Psoas muscle (tissue), 8 donors: ENCODE measurements at places on chromosomes 2 and 18. TPM values are rescaled to one million over a fixed set of nuclear protein-coding genes. Genes with fewer than 3 reads are reported as not detected.

Gene PRLH
- total RNA-seq = not detected

Gene CLIP4
- 111 TPM for total RNA-seq

Gene CFAP210
- total RNA-seq = not detected

Gene FOXD4L1
- total RNA-seq = not detected

Gene FTCDNL1
- 25.7 TPM for total RNA-seq

Gene EFR3B
- 1.7 TPM for total RNA-seq

Gene LIMS3
- 6.4 TPM for total RNA-seq

Gene PRKAG3
- 49.6 TPM for total RNA-seq

GRCh38 chr2:239021651-239022436 is 174.0 kb downstream of the TWIST2 start:
- no peak for DNase-seq
- no peak overlapping the region for H3K4me3 ChIP-seq
- H3K27ac ChIP-seq = no peak overlapping the region
- no peaks in the 10 kb centered on the region for H3K36me3 ChIP-seq

GRCh38 chr18:2606335-2606734 is 35.0 kb downstream of the NDC80 start:
- DNase-seq = no peak
- no peak overlapping the region for H3K27ac ChIP-seq
- no peaks in the 10 kb centered on the region for H3K36me3 ChIP-seq
- no peak overlapping the region for H3K4me3 ChIP-seq
- no peaks in the 10 kb centered on the region for H3K4me1 ChIP-seq

GRCh38 chr2:231332872-231333500 is 62.5 kb upstream of the B3GNT7 start:
- H3K4me3 ChIP-seq = no peak overlapping the region
- DNase-seq = no peak
- H3K27ac ChIP-seq = no peak overlapping the region

- H3K27ac ChIP-seq = peak overlapping the region; percentile 76
- no peak overlapping the region for H3K4me3 ChIP-seq
- no peak for DNase-seq
- H3K27me3 ChIP-seq = no peaks in the 10 kb centered on the region
- H3K36me3 ChIP-seq = no peaks in the 10 kb centered on the region
Observed at GRCh38 chr18:79460481-79461300, 65.0 kb downstream of the NFATC1 start.

- H3K36me3 ChIP-seq = no peaks in the 10 kb centered on the region
- no peak overlapping the region for H3K4me3 ChIP-seq
- H3K4me1 ChIP-seq = no peaks in the 10 kb centered on the region
- no peak overlapping the region for H3K27ac ChIP-seq
Observed at GRCh38 chr18:23155537-23155936, 20.3 kb downstream of the CABLES1 start.

- H3K36me3 ChIP-seq = no peaks in the 10 kb centered on the region
- no peak for DNase-seq
- H3K27ac ChIP-seq = no peak overlapping the region
- no peaks in the 10 kb centered on the region for H3K4me1 ChIP-seq
Observed at GRCh38 chr2:159125858-159126257, 157.4 kb downstream of the TANC1 start.

DNA sequence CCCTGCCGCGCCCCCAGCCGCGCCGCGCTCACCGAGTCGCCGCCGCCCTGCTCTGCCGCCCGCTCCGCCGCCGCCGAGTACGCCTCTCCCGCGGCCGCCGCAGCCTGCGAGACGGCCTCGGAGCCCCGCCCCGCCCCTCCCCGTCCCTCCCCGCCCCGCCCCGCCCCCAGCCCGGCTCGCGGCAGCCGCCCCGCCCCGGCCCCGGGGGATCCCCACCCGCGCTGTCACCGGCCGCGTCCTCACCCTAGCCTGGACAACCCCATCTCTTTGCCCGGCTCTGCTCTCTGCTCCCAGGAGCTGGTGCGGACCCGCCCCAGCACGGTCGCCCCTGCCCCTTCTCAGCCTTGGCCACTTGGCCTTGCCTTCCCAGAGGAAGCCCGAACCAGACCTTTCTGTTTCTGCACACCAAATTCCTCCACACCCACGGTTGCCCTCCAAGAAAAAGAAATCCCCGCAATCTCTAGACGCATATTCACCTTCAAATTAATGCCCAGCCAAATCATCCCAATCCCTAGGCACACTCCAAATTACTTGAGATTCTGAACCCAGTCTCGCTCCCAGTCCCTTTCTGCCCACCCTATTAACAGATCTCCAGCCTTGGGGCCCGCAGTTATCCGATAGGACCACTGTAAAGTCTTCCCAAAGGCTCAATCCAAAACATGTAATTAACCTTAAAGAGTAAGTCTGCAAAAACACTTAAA is at the start of gene CYRIA:
Gene CYRIA, minus strand, starts transcription at position 87 of the 701 bp plus-strand sequence. CDS start 77,715 bp downstream, outside the sequence.
- H3K36me3 ChIP-seq = no peaks in the 10 kb centered on the region
- peak within 1 kb of the TSS; percentile 67 for H3K27ac ChIP-seq

GRCh38 chr2:84641021-84641420 is 124.7 kb downstream of the DNAH6 start:
- H3K27me3 ChIP-seq = no peaks in the 10 kb centered on the region
- DNase-seq = no peak
- H3K4me1 ChIP-seq = no peaks in the 10 kb centered on the region
- no peak overlapping the region for H3K27ac ChIP-seq

- no peak for DNase-seq
- no peaks in the 10 kb centered on the region for H3K27me3 ChIP-seq
- H3K27ac ChIP-seq = no peak overlapping the region
- H3K36me3 ChIP-seq = no peaks in the 10 kb centered on the region
- no peak overlapping the region for H3K4me3 ChIP-seq
Observed at GRCh38 chr2:174608866-174609214, 11.2 kb upstream of the WIPF1 start.

- H3K27ac ChIP-seq = no peak overlapping the region
- H3K4me1 ChIP-seq = no peaks in the 10 kb centered on the region
- H3K4me3 ChIP-seq = no peak overlapping the region
- H3K36me3 ChIP-seq = no peaks in the 10 kb centered on the region
Observed at GRCh38 chr18:45007531-45007930, 326.8 kb downstream of the SETBP1 start.

DNA sequence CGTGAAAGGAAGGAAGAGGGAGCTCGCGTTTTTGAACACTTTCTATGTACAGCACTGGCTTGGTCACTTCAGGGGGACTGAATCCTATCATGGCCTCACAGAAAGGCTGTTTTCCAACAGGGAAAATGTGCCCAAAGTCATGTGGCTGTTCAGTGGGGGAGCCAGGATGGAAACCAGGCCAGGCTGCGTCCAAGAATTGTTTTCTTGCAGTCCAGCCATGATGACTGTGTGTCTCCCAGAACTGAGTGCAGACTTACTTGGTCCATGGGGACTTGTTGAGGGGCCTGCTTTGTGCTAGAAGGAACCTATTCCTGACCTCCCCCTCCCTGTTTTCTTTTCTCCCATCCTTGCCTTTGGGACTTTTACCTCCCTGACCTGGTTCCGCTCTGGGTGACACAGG is 46.9 kb downstream of the EMILIN2 start:
- H3K4me3 ChIP-seq = no peak overlapping the region
- no peaks in the 10 kb centered on the region for H3K27me3 ChIP-seq
- H3K27ac ChIP-seq = no peak overlapping the region
- H3K36me3 ChIP-seq = no peaks in the 10 kb centered on the region

- DNase-seq = no peak
- H3K27me3 ChIP-seq = no peaks in the 10 kb centered on the region
- no peak overlapping the region for H3K27ac ChIP-seq
- H3K4me3 ChIP-seq = no peak overlapping the region
Observed at GRCh38 chr18:45014047-45014501, 333.4 kb downstream of the SETBP1 start.

GRCh38 chr18:62586151-62586774 is 63.4 kb downstream of the ZCCHC2 start:
- H3K36me3 ChIP-seq = peaks cover 19% of the 10 kb centered on the region
- DNase-seq = peak; percentile 86
- no peak overlapping the region for H3K4me3 ChIP-seq
- H3K4me1 ChIP-seq = peaks cover 16% of the 10 kb centered on the region

DNA sequence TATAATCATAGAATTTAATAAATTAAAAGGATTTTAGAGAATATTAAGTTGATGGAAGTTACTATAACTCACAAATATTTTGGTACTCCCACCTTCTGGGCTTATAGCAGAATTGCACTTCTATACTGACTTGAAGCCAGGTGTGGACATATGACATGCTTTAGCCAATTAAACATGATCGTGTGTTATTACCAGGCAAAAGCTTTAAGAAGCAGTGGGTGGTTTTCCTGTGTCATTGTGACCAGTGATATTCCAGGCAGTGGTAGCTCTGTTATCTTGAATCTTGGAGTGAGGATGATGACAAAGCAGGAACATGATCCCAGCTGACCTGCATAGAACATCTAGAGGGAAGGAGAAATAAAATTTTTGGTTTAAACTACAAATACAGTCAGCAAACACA is 370.9 kb upstream of the ZEB2 start:
- no peaks in the 10 kb centered on the region for H3K4me1 ChIP-seq
- no peaks in the 10 kb centered on the region for H3K27me3 ChIP-seq
- H3K27ac ChIP-seq = no peak overlapping the region
- H3K36me3 ChIP-seq = no peaks in the 10 kb centered on the region
- DNase-seq = no peak

DNA sequence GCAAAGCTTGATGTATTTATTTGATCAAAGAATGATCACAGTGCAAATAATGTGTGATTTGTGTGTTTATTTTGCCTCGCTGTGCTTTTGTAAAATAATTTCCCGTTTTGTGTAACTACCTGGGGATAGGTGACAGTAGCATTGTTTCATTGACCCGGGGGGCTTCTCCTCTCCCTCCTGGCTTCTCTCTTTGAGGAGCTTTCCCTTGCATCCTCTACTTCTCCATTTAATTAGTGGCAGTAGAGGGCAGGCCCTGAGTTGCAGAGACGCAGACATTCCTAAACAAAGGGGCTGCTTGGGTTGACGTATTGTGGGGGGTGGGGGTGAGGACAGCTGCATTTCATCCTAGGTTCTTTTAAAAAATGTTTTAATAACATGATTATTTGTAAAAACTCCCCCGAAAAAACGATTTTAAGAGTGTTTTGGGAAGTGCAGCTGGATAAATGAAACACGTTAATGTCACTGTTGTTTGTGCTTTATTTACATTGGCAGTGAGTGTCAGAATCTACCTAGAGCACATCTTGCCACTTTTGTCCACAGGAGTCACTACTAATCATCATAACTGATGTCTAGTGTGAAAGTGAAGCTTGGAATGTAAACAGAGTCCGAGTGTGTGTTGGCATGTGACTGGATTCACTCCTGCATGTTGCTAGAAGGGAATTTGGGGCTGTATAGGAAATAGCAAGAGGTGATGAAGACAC is 2.2 kb downstream of the NEDD4L start:
- DNase-seq = no peak
- H3K4me1 ChIP-seq = no peaks in the 10 kb centered on the region
- H3K36me3 ChIP-seq = no peaks in the 10 kb centered on the region

DNA sequence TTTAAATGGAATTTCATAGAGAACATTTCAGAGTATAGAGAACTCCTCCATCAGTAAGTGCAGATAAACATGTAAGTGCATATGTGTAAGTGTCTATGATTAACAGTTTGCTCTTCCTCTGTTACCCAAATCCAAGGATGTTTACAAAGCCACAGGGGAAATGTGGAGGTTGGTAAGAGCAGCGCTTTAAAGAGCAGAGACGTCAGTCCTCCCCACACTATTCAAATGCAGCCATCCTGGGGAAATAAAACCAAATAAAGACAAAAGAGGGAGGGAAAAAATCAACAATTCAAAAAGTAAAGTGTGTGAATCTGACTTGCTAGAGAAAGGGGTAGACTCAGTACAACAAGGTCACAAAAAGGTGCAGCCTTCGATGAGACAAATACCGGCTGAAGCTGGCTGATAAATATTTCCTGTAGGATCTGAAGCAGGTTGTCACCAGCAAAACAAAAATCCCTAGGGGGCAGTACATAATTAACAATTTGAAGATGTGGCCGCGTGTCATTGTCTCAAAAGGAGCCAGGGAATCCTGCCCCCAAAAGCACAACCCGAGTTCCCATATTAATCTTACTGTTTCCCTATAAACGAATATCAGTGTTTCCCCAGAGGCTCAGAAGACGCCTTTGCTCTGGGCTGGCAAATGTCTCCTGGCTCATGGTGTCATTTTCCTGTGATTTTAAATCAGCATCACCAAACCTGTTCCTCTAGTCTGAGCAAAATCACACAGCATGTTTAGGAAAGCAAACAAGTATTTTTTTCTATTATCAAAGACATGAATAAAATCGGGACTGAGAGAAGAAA is 216.5 kb downstream of the CDCA7 start:
- no peaks in the 10 kb centered on the region for H3K36me3 ChIP-seq
- no peaks in the 10 kb centered on the region for H3K27me3 ChIP-seq
- no peak for DNase-seq
- no peak overlapping the region for H3K27ac ChIP-seq
- H3K4me1 ChIP-seq = peaks cover 8% of the 10 kb centered on the region

GRCh38 chr18:28574175-28574574 is 397.2 kb upstream of the CDH2 start:
- no peak for DNase-seq
- H3K27me3 ChIP-seq = no peaks in the 10 kb centered on the region
- H3K4me3 ChIP-seq = no peak overlapping the region

GRCh38 chr2:132974467-132975095 is 304.6 kb upstream of the LYPD1 start:
- no peaks in the 10 kb centered on the region for H3K27me3 ChIP-seq
- no peak for DNase-seq
- H3K36me3 ChIP-seq = no peaks in the 10 kb centered on the region

DNA sequence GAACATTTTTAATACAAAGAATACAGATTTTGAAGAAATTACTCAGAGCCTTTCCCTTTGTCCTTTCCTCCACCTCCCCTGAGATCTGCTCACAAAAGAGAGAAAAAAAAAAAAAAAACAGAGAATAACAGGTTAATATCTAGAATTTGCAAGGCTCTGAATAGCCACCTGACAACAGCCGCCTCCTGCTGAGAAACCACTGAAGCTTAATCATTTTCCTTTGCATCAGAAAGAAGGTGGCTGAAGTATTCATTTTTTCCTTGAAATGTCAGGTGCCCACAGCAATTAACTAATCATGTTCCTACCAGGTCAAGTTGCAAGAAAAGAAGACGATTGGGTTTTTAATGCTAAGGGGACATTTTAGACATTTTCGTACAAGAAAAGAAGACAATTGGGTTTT is 21.2 kb downstream of the CNTNAP5 start:
- H3K27ac ChIP-seq = no peak overlapping the region
- H3K27me3 ChIP-seq = no peaks in the 10 kb centered on the region
- H3K4me1 ChIP-seq = no peaks in the 10 kb centered on the region
- DNase-seq = no peak
- no peaks in the 10 kb centered on the region for H3K36me3 ChIP-seq
- no peak overlapping the region for H3K4me3 ChIP-seq
